ENCODE measurements at places on chromosomes 13 and 19. TPM values are rescaled to one million over a fixed set of nuclear protein-coding genes. Genes with fewer than 3 reads are reported as not detected.
A peak's percentile ranks its signal among the peaks of the same experiment; 100 is the strongest.

GRCh38 chr19:16070366-16070990, 5.8 kb upstream of the TPM4 start:
- H3K27me3 ChIP-seq: no peaks in the 10 kb centered on the region
- peak overlapping the region; percentile 100 for H3K27ac ChIP-seq
- peaks cover 79% of the 10 kb centered on the region for H3K4me1 ChIP-seq
- H3K4me3 ChIP-seq: peak overlapping the region; percentile 87

DNA sequence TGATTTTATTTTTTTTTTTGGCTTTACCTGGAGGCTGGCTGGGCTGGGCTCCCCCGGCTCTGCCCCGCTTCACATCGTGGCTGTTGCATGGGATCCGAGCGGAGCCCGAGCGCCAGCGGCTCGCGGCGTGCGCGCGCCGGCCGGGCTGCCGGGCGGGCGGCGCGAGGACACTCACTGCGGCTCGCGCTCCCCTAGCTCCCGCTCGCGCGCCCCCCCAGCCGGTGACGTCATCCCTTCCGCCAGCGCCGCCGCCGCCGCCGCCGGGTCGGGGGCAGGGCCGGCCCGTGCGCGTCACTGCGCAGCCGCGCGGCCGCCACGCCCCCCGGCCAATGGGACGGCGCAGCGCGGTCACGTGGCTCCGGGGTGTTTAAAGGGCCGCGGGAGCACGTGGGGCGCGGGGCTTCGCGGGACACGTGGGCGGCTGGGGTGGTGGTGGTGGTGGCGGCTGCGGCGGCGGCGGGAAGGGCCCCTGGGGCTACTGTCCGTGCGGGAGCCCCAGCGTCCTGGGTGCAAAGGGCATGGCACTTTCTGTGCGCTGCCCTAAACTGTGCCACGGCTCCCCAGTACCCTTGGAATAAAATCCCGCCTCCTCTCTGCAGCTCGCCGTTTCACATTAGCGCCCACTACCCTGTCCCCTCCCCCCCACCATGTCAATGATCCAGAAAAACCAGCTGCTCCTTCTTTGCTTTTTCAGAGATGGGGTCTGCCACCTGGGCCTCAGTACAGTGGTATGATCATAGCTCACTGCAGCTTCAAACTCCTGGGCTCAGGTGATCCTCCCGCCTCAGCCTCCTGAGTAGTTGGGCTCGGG, at the start of gene PTPRS:
Gene PTPRS, minus strand, starts transcription at position 176 of the 811 bp plus-strand sequence. CDS start 54,672 bp downstream, outside the sequence.
- H3K36me3 ChIP-seq: no peaks in the 10 kb centered on the region
- peak within 1 kb of the TSS; percentile 60 for H3K4me3 ChIP-seq
- peaks cover 32% of the 10 kb centered on the region for H3K27me3 ChIP-seq
- DNase-seq: no peak
- H3K27ac ChIP-seq: peak within 1 kb of the TSS; percentile 26

DNA sequence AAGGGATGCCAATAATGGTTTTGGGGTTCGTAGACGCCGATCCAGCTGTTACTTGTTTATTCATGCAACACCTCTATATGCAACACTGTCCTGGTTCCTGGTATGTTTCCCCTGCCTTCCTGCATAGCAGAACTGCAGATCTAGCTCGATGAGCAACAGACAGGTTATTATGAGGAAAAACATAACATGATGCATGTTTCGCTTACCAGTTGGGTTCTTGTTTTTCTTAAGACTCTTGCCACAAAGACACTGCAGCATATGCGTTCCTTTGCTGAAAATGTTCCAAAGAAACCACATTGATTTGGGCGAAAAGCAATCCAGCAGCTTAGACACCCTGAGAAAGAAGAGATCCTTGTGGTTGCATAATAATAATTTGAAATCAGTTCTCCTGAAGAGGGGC, 583 bp downstream of the FGF14 start:
- peaks cover 32% of the 10 kb centered on the region for H3K27me3 ChIP-seq
- peak overlapping the region; percentile 69 for H3K4me3 ChIP-seq
- H3K27ac ChIP-seq: no peak overlapping the region
- DNase-seq: no peak

Gene ZNF793
- 4.8 TPM for total RNA-seq

GRCh38 chr13:49528161-49528560, 32.4 kb downstream of the PHF11 start:
- peaks cover 5% of the 10 kb centered on the region for H3K36me3 ChIP-seq
- H3K27me3 ChIP-seq: no peaks in the 10 kb centered on the region
- H3K4me1 ChIP-seq: no peaks in the 10 kb centered on the region
- no peak for DNase-seq

DNA sequence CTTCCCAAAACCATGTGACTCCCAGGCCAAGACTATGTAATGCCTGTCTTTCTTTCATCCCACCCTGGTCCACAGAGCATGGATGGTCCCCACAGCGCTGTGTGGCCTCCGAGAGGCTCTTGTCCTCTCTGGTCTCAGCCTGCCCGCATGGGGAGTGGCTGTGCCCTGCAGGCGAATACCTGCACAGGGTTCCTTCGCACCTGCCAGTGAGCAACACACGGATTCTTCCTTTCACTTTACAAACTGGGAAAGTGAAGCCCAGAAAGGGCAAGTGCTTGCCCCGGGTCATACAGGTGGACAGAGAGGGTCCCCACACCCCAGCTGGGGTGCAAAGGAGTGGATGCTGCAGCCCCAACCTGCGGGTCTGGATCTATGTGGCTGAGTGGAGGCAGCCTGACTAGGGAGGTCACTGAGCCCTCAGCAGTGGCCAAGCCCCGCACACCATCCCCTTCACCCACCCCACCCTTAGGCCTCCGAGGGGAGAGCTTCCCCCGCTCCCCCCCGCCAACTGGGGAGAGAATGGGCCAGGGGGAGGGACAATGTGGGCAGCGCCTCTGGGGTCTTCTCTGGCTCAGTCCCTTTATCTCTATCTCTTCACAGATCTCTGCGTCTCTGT, 747 bp upstream of the MARK4 start:
- no peaks in the 10 kb centered on the region for H3K36me3 ChIP-seq
- peaks cover 2% of the 10 kb centered on the region for H3K27me3 ChIP-seq
- H3K4me3 ChIP-seq: peak overlapping the region; percentile 98
- peak overlapping the region; percentile 80 for H3K27ac ChIP-seq

Gene KLK13
- total RNA-seq: not detected

Gene FCGBP
- total RNA-seq: 8.1 TPM

- H3K36me3 ChIP-seq: no peaks in the 10 kb centered on the region
- H3K27ac ChIP-seq: no peak overlapping the region
- no peak overlapping the region for H3K4me3 ChIP-seq
- DNase-seq: no peak
- H3K27me3 ChIP-seq: no peaks in the 10 kb centered on the region
Observed at GRCh38 chr13:105799155-105799554, 736.3 kb downstream of the EFNB2 start.

Gene CDC42EP5
- total RNA-seq: 27.1 TPM

- H3K27ac ChIP-seq: no peak overlapping the region
- no peaks in the 10 kb centered on the region for H3K27me3 ChIP-seq
- H3K36me3 ChIP-seq: no peaks in the 10 kb centered on the region
- H3K4me3 ChIP-seq: no peak overlapping the region
- no peak for DNase-seq
Observed at GRCh38 chr13:72599178-72599743, 128.2 kb downstream of the MZT1 start.

DNA sequence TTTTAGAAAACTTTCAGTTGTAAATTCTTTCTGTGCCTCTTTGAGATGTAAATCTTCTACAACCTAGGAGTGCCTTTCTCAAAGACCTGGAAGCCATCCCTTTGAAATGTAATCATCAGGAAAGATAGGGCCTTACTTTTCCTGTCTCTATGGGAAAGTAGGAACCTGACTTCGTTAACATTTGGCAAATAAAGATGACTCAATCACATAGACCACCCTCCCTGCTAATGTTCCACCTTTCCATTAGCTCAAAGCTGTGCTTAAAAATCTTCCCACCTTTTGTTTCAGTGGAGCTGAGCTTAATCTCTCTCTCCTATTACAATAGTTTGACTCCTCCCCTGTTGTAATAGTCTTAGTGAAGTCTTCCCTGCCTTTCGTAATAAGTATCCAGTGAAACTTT, 247.7 kb downstream of the OLFM4 start:
- H3K4me1 ChIP-seq: no peaks in the 10 kb centered on the region
- no peaks in the 10 kb centered on the region for H3K27me3 ChIP-seq
- no peak overlapping the region for H3K4me3 ChIP-seq

Data from esophagus muscularis mucosa (tissue), 4 donors.